ENCODE measurements at places on chromosomes 5 and 9. TPM values are rescaled to one million over a fixed set of nuclear protein-coding genes. Genes with fewer than 3 reads are reported as not detected.

GPR151 gene
- not detected for total RNA-seq

SPINK6 gene
- not detected for total RNA-seq

LVRN gene
- 1.3 TPM for total RNA-seq

KLF9 gene
- 174 TPM for total RNA-seq

AQP7 gene
- total RNA-seq: not detected

THBS4 gene
- total RNA-seq: 6.7 TPM

OMD gene
- total RNA-seq: 9.8 TPM

HMMR gene
- 10.1 TPM for total RNA-seq

CBY3 gene
- total RNA-seq: not detected

BSPRY gene
- 60.3 TPM for total RNA-seq

HMCN2 gene
- 7.5 TPM for total RNA-seq

SGCD gene
- 5.8 TPM for total RNA-seq

All from stomach (tissue), 19 donors.